ENCODE measurements at places on chromosomes 3 and 15.

- DNase-seq = no peak
Observed at GRCh38 chr15:92812271-92812670, 87.9 kb upstream of the CHD2 start.

DNA sequence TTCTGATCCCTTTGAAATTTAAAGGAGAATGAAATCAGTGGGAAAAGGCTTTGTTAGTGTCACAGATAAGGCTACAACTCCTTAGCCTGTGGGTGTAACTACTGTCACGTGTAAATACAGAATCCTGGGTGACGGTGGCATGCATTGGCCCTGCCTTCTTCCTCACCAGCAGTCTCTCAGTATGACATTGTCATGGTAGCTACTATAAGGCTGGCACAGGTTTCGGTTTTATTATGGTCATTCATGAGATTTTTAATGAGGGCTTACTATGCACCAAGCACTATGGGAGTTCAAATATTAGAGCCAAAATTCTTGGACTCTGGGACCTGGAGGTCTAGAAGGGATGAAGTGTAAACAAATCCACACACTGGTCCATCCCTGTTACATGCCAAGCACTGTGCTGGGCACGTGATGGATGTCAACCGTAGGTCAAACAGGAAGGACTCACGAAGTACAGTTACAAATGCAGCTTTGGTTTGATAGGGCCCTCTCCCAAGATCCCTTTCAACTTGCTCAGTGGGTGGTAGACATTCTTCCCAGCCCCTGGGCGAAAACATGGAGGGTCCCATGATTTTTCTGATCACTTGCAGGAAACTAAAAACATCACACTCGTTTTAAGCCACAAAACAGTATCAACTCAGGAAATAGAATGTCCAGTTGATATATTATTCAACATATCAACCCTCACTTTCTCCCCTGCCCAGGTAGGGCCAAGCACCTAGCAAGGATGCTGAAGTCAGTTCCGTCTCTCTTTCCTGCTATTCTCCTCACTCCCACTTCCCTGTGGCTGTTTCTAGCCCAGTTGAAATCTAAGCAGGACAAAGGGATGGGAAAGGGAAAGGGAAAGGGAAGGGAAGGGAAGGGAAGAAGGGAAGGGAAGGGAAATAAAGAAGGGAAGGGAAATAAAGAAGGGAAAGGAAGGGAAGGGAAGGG, 25.3 kb downstream of the BFSP2 start:
- no peak for DNase-seq

GRCh38 chr3:9715136-9715535, 11.5 kb downstream of the CPNE9 start:
- no peak for DNase-seq

- DNase-seq = no peak
Observed at GRCh38 chr3:75938921-75939320, 153.6 kb upstream of the ZNF717 start.

DNA sequence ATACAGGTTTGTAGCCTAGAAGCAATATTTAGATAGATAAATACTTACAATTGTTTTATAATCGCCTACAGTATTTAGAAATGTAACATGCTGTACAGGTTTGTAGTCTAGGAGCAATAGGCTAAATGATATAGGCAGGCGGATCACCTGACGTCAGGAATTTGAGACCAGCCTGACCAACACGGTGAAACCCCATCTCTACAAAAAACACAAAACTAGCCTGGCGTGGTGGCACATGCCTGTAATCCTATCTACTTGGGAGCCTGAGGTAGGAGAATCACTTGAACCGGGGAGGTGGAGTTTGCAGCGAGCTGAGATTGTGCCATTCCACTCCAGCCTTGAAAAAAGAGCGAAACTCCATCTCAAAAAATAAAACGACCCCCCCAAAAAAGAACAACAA, 375.2 kb upstream of the EPHA3 start:
- DNase-seq = no peak

DNA sequence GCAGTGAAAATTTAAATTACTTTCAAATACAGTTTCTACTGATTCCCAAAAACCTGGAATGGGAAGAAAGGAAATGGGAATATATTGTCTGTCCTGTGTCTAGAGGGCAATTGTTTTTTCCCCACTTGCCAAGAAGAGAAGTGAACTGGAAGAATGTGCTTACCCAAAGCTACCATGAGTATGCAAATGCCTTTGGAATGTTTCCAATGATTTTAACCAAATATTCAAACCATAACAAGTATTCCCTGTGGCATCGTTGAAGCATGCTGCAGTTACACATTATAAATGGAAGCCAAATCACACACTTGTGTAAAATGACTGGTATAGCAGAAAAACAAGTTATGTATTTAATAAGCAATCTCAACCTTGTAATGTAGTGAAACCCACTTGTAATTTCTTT, 368.2 kb downstream of the GBE1 start:
- DNase-seq = no peak

DNA sequence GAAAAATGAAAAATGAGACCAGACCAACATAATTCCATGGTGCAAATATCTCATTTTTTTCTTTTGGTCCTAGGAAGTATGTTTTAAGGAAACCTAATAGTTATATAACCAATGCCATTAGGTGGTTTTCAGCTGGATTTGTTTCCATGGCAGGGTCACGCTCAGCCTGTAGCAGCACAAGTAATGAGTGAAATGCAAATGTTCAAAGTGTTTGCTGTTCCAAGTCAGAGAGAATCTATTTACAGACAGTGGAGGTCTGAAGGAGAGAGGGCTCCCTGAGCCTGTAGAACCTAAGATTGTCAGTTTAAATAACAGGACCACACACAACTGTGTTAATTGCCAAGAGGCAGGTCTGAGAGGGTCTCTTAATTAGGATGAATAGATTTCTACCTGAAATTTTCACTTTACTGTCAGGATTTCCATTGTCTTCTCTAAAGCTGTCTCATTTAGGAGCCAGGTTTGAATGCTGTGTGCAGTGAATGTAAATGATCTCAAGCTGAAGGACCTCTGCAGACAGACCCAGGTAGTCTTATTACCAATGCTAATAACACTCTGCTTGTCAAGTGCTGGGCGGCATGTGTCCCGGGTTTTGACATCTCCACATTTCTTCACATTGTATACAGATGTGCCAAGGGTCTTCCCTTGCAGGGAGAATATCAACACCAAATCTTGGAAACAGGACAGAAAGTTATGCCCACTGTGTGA, 317.3 kb upstream of the NECTIN3 start:
- no peak for DNase-seq

GRCh38 chr15:79004336-79004735, 59.5 kb upstream of the CTSH start:
- peak; percentile 97 for DNase-seq

GRCh38 chr3:1275495-1275894, 182.7 kb downstream of the CNTN6 start:
- DNase-seq = peak; percentile 42

DNA sequence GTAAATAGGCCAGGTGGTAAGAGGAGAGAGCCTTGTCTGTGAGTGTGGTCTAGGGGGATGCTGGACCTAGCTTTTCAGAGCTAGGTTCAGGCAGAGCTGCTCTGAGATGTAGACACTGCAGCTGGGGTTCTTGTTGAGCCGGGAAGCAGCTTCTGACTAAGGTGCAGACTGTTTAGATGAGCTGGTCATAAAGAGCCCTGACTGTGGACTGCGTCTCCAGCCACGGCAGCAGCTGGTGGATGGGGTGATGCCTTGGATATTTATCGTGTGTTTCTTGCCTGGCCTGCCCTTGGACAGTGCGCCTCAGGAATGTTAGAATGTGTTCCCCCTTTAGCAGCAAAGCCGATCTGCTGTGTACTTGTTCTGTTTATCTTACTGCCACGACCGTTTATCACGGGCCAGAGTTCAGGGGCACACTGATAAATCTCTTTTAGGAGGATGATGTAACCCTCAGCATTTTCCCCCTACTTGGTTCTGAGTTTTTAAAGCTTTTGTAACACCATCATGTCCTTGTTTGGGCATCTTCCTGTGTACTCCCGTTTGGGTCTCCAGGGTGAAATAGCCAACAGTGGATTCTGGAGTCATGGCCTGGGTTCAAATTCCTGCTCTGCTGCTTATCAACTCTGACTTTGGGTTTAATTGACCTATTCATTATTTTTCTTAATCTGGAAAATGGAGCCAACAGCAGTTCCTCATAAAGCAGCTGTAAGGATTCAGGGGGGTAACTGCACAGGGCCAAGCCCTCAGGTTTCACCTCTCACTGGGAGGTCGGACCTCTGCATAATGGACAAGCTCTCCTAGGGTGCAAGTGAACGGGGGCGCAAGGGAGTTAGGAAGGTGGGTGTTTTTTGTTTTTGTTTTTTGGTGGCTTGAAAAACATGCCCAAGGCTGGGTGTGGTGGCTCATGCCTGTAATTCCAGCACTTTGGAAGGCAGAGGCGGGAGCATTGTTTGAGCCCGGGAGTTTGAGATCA, 51.4 kb downstream of the FLNB start:
- peak; percentile 49 for DNase-seq

- no peak for DNase-seq
Observed at GRCh38 chr3:50147447-50147846, 7.7 kb upstream of the SEMA3F start.

- DNase-seq = no peak
Observed at GRCh38 chr3:14317057-14317553, 85.3 kb upstream of the SLC6A6 start.

- no peak for DNase-seq
Observed at GRCh38 chr3:147471741-147472140, 62.6 kb downstream of the ZIC1 start.

GRCh38 chr3:88824666-88825564, 282.5 kb upstream of the EPHA3 start:
- DNase-seq = no peak

DNA sequence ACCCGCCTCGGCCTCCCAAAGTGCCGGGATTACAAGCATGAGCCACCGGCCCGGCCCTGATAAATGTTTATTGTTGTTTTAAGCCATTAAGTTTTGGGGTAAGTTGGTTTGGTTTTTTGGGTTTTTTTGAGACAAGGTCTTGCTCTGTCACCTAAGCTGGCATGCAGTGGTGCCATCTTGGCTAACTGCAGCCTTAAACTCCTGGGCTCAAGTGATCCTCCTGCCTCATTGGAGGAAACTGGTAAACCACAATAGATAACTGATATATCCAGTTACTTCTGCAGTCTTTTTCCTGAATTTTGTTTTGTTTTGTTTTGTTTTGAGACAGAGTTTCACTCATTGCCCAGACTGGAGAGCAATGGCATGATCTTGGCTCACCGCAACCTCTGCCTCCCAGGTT, 4.2 kb downstream of the SLC25A20 start:
- DNase-seq = no peak

DNA sequence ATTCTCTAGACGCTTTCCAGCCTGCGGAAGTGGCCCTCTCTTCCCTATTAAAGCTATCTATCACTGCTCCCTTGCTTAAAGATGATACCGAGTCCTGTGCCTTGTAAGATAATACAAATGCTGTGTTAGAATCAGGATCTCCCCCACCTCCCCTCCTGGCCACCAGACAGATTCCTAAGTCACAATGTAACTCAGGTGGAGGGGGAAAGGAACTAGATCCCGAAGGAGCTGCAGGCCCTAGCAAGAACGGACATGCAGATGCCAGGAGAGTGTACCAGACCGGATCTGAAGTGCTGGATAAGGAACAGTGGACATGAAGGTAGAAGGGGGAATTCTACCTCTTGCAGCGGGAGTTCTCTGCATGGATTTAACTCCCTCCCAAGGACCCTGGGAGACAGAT, 230.7 kb upstream of the LYSMD4 start:
- no peak for DNase-seq

GRCh38 chr3:62049033-62049432, 324.3 kb downstream of the FEZF2 start:
- no peak for DNase-seq

- peak; percentile 88 for DNase-seq
Observed at GRCh38 chr3:27368831-27369607, at the start of gene NEK10. TSS of gene NEK10 (minus strand) at chr3:27369383. CDS start at chr3:27352882, 16,501 bp downstream.

- DNase-seq = no peak
Observed at GRCh38 chr3:126807795-126808194, 103.8 kb downstream of the CHCHD6 start.

- no peak for DNase-seq
Observed at GRCh38 chr3:20846066-20846465, 660.1 kb upstream of the SGO1 start.

- peak; percentile 57 for DNase-seq
Observed at GRCh38 chr3:160210799-160211221, 14.4 kb upstream of the C3orf80 start.

DNA sequence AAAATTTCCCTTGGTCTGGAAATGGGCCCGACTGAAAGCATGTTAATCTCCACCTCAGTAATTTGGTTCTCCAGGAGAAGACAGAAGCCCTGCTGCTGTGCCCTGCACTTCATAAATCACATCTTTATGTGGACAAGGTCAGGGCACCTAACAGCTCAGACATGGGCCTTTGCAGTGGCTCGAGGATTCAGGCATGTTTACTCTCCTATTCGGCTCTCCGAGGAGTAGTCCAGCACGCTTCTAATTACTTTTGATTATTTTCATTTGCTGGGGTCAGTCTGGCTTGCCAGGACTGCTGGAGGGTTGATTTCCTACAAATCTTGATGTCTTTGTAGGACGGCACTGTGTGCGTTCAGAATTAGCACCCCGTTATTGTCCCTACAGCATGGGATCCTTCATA, 511.2 kb downstream of the MECOM start:
- DNase-seq = no peak

Measured in NB4 (cell line).